ENCODE measurements at places on chromosomes 7 and 10.

GRCh38 chr7:92695308-92696261, 105.4 kb upstream of the FAM133B start:
- no peak for DNase-seq

DNA sequence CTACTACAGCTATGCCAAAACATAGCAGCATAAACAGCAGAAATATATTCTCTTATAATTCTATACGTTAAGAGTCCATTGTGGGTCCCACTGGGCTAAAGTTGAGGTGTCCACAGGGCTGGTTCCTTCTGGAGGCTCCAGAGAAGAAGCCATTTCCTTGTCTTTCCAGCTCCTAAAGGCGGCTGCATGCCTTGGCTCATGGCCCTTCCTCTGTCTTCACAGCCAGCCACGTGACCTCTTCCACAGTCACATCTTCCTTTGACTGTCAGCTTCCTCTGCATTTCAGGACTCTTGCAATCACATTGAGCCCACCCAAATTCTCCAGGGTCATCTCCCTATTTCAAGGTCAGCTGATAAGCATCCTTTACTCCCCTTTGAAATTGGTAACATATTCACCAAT, 17.2 kb downstream of the NACAD start:
- DNase-seq = peak; percentile 14

- DNase-seq = peak; percentile 63
Measured at GRCh38 chr7:1054861-1055450, 10.6 kb downstream of the GPR146 start.

GRCh38 chr7:1137517-1138167, 22.4 kb downstream of the ZFAND2A start:
- no peak for DNase-seq

- DNase-seq = no peak
Measured at GRCh38 chr7:99126921-99127553, 16.9 kb downstream of the SMURF1 start.

DNA sequence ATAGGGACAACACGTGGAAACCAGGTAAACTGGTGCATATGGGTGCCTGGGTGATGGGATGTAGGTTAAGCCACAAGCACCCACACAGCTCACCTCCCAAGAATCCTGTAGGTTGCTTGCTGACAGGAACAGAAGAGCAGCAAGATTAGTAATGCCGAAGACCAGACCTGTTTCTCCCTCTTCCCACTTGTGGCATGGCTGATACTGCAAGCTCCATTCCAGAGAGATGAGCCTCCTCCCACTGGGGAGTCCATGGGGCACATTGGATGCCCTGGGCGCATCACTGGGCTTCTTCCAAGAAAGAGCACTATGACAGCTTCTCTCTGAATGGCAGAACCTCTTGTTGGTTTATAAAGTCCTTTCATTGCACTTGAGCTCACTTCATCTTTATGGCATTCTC, 44.4 kb upstream of the LOXL4 start:
- DNase-seq = no peak

DNA sequence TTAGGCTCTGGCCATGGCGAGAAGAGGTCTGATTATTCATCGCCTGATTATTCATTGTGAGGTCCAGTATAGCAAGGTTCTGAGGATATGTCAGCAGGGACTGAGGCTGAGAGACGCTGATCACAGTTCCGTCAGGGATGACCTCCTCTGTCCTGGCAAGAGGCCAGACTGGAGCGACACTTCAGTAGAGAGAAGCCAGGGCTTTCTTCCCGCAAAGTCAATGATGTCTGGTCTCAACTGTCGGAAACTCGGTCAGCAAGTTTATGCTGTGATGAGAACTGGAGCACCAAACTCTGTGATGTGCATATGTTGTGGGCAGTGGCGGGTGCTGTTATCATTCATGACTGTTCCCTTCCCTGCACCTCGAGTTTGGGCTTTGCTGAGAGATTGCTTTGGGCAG, 29.0 kb upstream of the GNA12 start:
- no peak for DNase-seq

GRCh38 chr10:100186253-100187212, 704 bp upstream of the ERLIN1 start:
- peak; percentile 50 for DNase-seq

DNA sequence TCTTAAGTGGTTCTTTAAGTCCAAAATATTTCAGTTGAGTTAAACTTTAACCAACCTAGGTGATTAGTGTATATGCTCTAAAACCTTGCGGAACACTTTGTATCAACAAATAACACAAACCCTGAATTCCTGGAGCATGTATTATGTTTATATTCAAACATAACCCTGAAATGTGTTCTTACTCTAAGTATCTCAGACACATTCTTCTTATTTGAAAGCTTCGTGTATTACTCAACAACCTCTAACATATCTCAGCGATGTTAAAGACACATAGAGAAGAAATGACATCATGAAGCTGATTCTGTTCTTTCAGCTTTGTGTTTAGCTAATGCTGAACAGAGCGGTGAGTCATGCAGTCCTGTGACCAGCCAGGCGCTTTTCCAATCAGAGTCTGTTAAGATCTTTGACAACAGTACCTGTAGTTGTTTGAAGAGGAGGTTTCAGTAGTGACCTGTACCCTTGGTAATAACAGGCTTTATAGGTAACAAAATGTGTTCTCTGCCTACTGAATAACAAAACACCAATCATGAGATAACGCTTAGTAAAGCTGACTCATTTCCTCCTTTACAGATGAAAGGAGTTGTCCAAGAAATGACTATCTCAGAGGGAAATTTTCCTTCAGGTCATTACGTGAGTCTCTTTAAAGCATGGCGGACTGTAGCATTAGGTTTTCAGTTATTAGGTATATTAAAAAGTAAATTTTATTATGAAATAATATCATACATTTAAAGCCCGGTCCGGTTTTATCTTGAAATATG, 67.3 kb upstream of the KLF6 start:
- peak; percentile 66 for DNase-seq

DNA sequence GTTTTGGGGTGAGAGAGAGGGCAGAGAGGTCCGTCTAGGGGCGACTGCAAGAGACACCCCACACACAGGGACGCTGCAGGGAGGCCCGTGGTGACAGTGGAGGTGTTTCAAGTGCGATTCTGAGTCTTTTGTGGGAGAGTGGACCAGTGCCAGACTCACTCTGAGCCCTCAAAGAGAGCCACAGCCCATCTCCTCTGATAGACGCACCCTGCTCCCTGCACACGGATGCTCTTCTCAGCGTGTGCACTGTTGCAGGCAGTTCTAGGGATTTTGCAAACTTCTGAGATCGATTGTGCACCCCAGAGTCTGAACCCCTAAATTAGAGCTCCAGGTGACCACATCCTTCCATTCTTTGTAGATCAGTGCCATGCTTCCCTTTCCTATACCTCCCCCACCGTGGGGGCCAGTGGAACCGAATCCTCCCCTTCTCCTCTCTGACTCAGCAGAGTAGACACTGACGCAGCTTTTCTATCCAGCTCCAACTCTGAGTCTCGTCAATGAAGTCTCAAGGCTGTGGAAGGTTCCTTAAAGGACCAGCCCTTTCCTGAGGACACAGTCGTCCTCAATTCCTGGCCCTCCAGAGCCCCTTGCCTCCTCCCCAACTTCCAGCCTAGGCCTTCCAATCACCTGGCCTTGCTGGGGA, 83.8 kb downstream of the TMEM130 start:
- DNase-seq = no peak

- DNase-seq = no peak
Measured at GRCh38 chr7:1610678-1611302, 41.0 kb upstream of the PSMG3 start.

- no peak for DNase-seq
Measured at GRCh38 chr7:1369916-1370657, 89.2 kb downstream of the MICALL2 start.

GRCh38 chr10:21919906-21920305, 83.6 kb downstream of the DNAJC1 start:
- DNase-seq = no peak

- no peak for DNase-seq
Measured at GRCh38 chr10:34205452-34205851, 609.6 kb downstream of the PARD3 start.

GRCh38 chr10:124430077-124430476, 11.4 kb upstream of the OAT start:
- no peak for DNase-seq

DNA sequence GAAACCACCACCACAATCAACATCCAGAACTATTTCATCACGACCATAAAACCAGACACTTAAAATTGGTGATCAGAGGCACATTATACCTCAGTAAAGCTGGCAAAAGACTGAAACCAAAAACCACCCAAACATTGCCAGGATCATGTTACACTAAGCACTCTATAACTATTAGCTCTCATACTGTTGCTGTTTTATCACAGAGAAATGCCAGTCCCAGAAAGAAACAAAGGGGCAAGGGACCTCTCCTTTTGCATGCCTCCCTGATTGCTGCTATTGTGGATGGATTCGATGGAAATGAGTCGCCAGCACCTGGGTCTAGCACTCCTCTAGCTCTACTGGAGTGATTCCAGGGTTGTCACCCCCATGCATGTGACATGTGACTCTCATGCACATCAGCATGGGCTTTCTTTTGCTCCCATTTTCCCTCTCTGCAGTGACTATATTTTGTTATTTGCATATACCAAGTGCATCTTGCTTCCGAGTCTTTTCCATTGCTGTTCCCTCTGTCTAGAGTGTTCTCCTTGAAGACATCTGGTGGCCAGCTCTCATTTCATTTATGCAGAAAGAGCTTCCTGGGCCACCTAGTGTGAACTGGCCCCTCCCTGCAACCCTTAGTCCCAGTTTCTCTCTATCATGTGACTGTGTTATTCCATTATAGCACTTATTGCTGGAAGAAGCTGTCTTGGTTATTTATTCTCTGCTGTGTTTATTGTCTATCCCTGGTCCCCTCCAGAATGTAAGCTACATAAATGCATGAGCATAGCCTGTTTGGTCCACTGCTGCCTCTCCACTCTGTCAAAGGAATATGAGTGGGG, 300.6 kb downstream of the PLXNA4 start:
- DNase-seq = no peak

DNA sequence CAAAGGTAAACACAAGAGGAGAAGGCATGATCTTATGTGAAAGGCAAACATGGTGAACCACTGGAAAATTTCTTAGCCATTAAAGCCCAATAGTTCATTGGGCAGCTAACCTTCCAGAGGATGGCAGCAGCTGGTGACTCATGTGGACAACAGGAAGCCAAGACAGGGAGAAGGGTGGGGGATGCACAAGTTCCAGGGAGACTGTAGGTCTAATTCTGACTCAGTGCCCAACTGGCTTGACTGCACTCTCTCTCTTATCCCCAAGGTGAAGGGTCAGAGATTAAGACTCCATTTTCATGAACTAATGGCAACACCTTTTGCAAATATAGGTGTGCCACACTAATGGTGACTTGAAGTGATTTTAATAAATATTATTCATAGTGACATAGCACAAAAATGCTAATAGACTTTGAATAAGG, 47.9 kb upstream of the SLC35B4 start:
- DNase-seq = no peak

DNA sequence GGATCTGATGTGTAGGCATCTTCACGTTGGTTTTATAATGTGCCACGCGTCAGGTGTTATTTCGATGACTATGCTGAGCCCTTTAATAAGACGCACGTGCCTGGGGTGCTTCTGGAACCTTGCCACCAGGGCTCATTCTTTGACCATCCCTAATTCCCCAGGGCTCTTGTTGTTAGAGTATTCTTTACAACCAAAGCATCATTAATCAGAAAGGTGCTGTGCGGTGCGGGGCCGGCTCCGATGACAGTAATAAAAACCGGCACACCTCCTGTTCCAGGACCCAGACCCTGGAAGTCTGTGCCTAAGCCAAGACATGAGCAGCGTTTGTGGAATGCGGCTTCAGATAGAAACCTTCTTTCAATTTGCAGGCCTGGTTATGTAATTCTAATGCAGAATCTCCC, 58.4 kb downstream of the MGMT start:
- no peak for DNase-seq

DNA sequence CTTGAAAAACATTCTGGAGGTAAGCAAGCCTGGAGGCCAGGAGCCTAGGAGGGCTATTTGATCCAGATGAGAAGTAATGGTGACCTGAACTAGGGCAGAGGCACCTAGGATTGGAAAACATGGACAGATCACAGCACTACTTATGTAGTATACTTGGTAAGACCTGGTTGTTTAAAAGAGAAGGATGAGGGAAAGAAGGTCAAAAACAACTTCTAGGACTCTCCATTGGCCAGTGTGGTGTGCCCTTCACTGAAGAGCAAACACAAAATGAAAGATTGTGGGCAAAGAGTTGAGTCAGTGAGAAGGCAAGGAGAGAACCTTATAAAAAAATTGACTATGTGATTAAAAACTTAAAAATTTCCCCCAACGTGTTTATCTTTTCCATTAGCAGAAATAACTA, 14.3 kb downstream of the ANKRD1 start:
- no peak for DNase-seq

DNA sequence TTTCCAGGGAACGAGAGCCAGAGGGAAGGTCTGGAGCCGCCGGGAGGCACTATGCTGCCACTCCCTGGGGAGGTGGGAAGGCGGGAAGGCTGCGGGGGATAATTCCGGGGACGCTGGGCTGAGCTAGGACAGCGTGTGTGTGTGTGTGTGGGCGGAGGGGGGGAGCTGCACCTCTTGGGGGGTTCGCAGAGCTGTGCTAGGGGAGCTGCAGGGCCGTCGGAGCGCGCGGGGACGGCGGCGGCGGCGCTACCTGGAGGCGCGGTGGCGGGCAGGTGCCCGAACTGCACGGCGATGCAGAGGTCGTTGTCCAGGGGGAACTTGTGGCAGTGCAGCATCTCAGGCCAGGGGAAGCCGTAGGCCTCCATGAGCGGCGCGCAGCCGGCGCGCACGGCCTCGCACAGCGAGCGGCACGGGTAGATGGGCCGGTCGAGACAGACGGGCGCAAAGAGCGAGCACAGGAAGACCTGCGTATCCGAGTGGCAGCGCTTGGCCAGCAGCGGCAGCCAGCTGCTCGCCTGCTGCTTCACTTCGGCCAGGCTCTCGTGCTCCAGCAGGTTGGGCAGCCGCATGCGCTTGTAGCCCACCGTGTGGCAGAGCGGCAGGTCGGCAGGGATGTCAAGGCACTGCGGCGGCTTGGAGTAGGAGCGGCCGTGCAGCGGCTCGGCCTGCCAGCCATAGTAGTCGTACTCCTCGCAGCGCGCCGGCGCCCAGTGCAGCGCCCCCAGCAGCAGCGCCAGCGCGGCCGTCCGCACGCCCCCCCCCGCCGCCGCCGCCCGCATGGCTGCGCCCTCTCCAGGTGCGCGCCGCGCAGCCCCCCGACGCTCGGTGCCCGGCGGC, 526 bp downstream of the SFRP5 start:
- peak; percentile 48 for DNase-seq

DNA sequence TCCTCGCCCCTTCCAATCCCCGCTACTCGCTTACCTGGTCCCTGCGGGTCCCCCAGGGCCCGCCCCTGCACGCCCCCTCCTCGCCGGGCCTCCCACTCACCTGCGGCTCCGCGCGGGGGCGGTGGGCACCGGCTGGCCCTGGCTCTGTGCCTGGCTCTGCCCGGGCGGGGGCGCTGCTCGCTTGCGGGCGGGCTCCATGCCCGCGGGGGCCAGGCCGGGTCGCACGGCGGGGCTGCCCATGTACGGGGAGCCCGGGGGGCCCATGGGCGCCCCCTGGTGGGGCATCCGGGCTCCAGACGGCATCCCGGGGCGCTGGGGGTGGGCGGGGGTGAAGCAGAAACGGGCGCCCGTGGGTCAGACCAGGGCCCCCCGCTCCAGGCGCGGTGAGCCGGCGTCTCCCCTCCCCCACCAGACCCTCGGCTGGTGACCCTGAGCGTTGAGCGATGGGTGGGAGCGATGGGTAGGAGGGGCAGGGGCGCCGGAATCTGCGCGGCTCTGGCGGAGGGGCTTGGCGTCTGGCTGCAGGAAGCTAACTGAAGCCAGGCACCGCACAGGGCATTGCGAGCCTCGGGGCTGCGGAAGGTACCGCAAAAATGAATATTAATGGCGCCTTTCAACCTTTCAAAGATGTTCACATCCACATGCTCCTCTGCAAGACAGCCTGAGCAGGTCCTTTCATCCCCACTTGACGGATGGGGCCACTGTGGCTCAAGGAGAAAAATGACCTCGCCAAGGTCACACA, 3.0 kb downstream of the SMARCD3 start:
- peak; percentile 77 for DNase-seq

Measured in activated T-cell treated with anti-CD3 and anti-CD28 coated beads, Interleukin-2, amount 50 U/mL, for 24 hours (primary cell).